ENCODE measurements at places on chromosomes 3 and 15.

DNA sequence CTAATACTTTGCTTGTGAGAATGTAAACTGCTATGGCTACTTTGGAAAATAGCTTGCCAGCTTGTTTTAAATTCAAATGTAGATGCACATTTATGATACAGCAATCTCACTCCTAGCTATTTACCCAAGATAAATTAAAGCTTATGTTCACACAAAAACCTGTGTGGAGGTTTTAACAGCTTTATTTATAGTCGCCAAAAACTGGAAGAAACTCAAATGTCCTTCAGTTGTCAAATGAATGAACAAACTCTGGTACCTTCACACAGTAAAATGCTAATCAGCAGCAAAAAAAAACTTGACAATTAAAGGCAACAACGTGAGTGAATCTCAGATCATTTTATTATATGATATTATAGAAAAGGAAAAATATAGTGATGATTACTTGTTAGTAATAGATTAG is 248.6 kb upstream of the NECTIN3 start:
- no peak overlapping the region for H3K27ac ChIP-seq
- H3K4me1 ChIP-seq: no peaks in the 10 kb centered on the region
- DNase-seq: no peak

DNA sequence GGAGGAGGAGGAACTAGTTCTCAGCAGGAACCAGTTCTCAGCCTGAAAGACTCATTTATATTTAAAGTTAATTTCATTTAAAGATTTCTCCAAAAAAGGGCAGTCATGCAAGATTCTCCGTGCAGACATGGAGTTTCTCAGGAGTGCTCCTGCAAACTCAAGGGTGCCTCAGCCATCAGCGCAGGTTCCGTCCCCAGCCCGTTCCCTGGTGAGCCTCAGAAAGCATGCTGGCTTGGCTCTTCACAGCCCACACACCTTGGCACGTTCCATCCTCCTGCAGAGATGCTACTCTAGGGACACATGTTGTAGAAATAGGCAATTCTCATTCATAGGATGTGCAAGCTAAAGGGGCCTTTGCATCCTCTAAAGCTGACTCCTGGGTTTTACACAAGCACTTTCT is 123.0 kb downstream of the LIPC start:
- H3K4me3 ChIP-seq: no peak overlapping the region
- DNase-seq: no peak
- H3K36me3 ChIP-seq: peaks cover 3% of the 10 kb centered on the region
- no peaks in the 10 kb centered on the region for H3K27me3 ChIP-seq
- no peak overlapping the region for H3K27ac ChIP-seq
- no peaks in the 10 kb centered on the region for H3K4me1 ChIP-seq

DNA sequence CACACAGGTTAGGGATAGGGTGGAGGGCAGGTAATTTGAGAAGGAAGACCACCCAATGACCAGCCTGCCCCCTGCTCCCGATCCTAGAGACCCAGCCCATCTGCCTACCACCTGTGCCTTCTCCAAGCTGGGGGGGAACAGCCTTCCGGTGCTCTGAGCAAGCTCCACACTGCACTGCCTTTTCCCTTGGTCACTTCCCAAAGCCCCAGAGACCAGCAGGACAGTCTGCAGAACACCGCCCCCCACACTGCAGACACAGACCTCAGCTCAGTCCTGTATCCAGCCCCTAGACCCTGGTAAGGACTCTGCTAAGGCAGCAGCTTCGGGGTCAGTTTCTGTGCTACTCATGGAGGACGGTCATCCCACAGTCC is 156.9 kb downstream of the MEGF11 start:
- H3K4me1 ChIP-seq: no peaks in the 10 kb centered on the region
- no peaks in the 10 kb centered on the region for H3K36me3 ChIP-seq
- no peak overlapping the region for H3K4me3 ChIP-seq
- H3K27ac ChIP-seq: no peak overlapping the region
- H3K27me3 ChIP-seq: no peaks in the 10 kb centered on the region

DNA sequence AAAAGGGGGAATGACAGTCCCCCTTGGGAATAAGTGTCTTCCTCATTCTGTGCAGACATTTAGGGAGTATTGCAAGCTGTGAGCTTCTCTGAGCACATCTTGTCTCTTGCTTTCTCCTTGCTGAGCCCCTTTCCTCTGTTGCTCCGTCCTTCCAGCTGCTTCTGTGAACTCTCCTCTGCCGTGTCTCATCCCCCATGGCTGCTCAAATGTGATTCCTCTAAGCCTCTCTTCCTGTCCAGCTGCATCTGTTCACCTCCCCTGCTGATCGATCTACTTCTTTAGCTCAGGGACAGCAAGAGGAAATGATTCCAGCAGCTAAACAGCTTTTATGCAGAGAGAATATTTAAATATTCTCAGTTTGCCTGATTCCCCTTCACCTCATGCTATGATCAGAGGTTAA is 328.0 kb upstream of the DNAJC19 start:
- DNase-seq: no peak
- no peaks in the 10 kb centered on the region for H3K36me3 ChIP-seq
- H3K4me1 ChIP-seq: no peaks in the 10 kb centered on the region
- no peak overlapping the region for H3K4me3 ChIP-seq

DNA sequence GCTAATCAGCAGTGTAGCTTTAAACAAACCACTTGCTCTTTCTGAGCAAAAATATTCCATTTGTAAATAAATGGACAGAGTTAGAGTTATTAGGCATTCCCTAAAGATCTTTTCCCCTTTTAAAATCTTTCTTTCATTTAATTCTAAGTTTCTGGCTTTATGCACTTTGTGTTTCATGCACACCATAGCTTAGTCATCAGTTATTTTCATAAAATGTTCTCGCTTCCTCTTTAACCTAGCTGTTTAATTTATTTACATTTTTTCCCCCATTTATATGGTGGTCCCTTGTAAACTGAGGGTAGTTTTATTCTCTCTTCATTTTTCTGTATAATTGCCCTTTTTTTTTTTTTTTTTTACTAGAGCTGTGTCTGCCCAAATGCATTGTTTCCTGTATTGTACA is 315.0 kb upstream of the LRRFIP2 start:
- H3K4me1 ChIP-seq: no peaks in the 10 kb centered on the region
- H3K36me3 ChIP-seq: no peaks in the 10 kb centered on the region
- no peak overlapping the region for H3K4me3 ChIP-seq
- H3K27ac ChIP-seq: no peak overlapping the region

DNA sequence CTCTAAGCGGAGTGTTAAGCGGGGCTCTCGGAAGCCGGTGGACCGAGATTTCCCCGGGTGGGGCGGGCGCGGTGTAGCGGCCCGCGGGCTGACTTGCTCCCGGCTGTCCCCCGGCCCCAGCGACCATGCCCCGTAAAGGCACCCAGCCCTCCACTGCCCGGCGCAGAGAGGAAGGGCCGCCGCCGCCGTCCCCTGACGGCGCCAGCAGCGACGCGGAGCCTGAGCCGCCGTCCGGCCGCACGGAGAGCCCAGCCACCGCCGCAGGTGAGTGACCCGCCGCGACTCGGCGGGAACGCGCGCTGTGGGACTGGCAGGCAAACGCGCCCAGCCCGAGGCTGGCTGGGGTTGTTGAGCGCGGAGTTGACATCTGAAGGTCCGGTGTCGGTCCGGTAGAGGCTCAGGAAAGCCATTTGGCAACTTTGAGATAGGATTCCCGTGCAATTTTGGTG is 1.3 kb downstream of the SMC4 start:
- peak overlapping the region; percentile 99 for H3K4me3 ChIP-seq
- peak overlapping the region; percentile 68 for H3K27ac ChIP-seq
- H3K36me3 ChIP-seq: no peaks in the 10 kb centered on the region
- no peaks in the 10 kb centered on the region for H3K27me3 ChIP-seq
- peak; percentile 59 for DNase-seq

GRCh38 chr15:80317389-80318182 is 65.6 kb upstream of the CTXND1 start:
- no peaks in the 10 kb centered on the region for H3K36me3 ChIP-seq
- no peaks in the 10 kb centered on the region for H3K4me1 ChIP-seq
- no peak for DNase-seq
- H3K27me3 ChIP-seq: no peaks in the 10 kb centered on the region

DNA sequence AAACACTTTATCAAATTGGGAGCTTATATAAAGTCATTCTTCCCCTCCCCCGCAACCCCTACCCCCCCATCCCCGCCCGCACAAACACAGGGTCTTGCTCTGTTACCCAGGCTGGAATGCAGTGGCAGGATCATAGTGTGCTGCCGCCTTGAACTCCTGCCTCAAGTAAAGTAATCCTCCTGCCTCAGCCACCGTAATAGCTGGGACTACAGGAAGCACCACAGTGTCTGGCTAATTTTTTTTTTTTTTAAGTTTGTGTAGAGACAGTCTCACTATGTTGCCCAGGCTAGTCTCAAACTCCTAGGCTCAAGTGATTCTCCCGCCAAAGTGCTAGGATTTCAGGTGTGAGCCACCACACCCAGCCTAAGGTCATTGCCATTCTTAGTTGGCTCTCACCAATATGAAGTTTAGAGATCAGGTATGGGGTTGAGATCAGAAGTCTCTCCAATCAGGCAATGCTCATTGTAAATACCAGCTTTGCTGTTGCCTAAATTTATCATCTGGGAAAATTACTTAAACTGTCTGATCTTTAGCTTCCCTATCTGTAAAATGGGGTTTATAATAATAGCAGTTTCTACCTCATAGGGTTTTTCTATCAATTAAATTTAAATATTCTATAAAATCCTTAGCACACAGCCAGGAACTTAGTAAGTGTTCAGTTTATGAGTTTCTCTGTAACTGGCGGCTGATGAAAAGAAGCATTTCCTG is 60.3 kb downstream of the TGFBR2 start:
- DNase-seq: no peak
- H3K4me1 ChIP-seq: no peaks in the 10 kb centered on the region
- H3K4me3 ChIP-seq: no peak overlapping the region

GRCh38 chr3:14766428-14767244 is 52.1 kb upstream of the FGD5 start:
- H3K36me3 ChIP-seq: no peaks in the 10 kb centered on the region
- H3K27me3 ChIP-seq: no peaks in the 10 kb centered on the region
- H3K27ac ChIP-seq: no peak overlapping the region
- no peaks in the 10 kb centered on the region for H3K4me1 ChIP-seq

GRCh38 chr3:187957582-187957981 is 196.4 kb upstream of the LPP start:
- no peak overlapping the region for H3K4me3 ChIP-seq
- DNase-seq: no peak
- peaks cover 22% of the 10 kb centered on the region for H3K4me1 ChIP-seq
- no peaks in the 10 kb centered on the region for H3K36me3 ChIP-seq
- H3K27ac ChIP-seq: no peak overlapping the region

DNA sequence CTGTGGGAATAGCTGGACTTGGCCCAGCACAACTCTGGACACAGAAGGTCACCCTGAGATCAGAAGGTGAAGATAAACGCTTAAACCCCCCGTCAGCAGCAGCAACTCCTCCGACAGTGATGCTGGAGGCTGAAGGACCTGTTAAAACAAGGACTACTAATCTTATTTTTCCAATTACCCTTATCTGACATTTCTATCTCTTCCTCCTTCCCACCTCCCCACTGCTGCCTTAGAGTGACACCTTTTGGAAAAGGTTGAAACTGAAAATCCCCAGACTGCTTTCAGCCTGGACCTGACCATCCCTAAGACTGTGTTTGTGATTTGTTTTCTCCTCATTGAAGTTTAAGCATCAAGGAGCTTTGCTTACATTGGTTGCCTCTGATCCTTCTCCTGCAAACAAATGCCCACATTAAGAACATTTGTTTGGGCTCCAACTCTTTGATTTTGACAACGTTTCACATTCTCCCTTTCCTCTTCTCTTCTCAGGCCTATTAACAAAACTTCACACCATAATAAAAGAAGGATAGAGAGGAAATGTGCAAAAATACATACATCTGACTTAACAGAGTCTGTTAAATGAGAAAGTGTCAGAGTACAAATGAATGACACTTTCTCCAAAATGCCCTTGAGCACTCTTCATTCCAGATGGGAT is 410.6 kb upstream of the WNT5A start:
- H3K27ac ChIP-seq: no peak overlapping the region
- H3K27me3 ChIP-seq: no peaks in the 10 kb centered on the region
- no peak overlapping the region for H3K4me3 ChIP-seq
- no peaks in the 10 kb centered on the region for H3K4me1 ChIP-seq
- no peaks in the 10 kb centered on the region for H3K36me3 ChIP-seq

DNA sequence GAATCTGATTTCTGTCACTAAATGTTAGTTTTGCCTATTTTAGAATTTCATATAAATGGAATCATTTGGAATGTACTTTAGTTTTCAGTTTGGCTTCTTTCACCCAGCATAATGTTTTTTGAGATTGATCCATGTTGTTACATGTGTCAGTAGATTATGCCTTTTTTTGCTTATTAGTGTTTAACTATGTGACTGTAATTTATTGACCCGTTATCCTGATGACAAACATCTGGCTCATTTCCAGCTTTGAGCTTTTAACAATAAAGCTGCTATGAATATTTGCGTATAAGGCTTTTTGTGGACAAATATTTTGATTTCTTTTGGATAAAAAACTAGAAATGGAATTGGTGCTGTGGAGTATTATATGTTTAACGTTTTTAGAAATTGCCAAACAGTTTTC is 254.5 kb upstream of the CFAP20DC start:
- no peaks in the 10 kb centered on the region for H3K36me3 ChIP-seq
- no peak overlapping the region for H3K4me3 ChIP-seq
- DNase-seq: no peak
- H3K27me3 ChIP-seq: no peaks in the 10 kb centered on the region
- no peaks in the 10 kb centered on the region for H3K4me1 ChIP-seq
- H3K27ac ChIP-seq: no peak overlapping the region

DNA sequence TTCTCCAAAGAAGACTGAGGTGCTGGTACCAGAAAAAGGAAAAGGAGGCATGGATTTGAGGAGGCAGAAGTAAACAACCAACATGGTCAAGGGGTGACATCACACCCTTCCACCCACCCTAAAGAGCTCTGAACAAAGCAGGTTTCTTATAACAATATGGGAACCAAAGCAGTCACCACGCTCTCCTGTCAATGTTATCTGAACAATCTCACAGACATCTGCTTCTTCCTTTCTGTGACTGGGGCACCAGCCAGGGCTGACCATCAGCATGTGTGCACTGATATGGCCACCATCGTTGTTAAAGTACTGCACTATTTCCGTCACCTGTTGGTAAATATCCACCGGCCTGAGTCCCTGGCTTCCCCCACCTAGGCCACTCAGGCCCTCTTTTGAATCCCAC is 252.9 kb downstream of the SHQ1 start:
- H3K4me3 ChIP-seq: no peak overlapping the region
- DNase-seq: no peak
- no peaks in the 10 kb centered on the region for H3K36me3 ChIP-seq
- peaks cover 7% of the 10 kb centered on the region for H3K4me1 ChIP-seq
- H3K27ac ChIP-seq: no peak overlapping the region

DNA sequence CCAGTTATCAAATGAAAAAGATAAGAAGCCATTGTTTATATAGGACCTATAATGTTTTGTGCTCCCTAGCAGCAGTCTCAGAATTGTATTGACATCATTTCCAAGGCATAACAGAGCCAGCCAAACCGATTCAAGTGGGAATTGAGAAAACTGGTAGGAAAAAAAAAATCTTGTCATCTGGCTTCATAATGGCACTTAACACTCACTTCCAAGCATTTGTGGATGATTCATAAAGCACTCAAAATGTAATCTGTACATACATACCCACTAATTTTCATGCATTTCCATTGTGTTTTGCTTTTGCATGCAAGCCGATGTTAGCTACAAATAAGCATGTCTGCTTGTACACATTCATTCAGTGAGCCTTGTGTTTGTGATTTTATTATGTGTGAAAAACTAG is 18.6 kb upstream of the TRPC1 start:
- H3K4me1 ChIP-seq: no peaks in the 10 kb centered on the region
- H3K27ac ChIP-seq: no peak overlapping the region
- H3K36me3 ChIP-seq: peaks cover 2% of the 10 kb centered on the region
- H3K4me3 ChIP-seq: no peak overlapping the region

All from liver (tissue), 10 donors.